ENCODE measurements at places on chromosomes 3 and 15.

DNA sequence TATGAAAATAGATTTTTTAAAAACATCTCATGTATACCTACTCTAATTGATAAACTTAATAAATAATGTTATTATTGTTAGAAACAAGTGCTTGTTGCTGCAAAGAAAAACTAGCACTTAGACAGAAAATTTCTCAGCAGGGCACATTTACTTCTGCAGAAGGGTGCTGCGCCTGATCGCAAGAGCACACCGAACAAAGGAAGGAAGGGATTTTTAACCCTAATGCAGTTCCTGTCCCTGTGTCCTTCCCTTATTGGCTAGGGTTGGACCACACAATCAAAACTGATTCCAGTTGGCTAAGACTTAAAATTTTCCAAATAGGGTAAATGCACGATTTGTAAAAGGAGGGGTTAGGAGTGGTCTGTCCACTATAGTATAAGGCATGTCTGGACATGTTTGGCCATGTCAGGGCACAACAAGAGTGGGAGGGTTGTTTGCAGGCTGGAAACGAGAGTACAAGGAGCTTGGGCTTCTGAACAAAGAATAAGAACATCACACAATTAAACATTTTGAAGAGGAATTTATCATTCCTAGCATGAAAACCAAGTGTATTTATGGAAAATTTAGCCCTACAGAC is 4.7 kb downstream of the DTWD1 start:
- DNase-seq = no peak

- no peak for DNase-seq
These were observed 70.8 kb upstream of the PSMD6 start for GRCh38 chr3:64093825-64094712.

DNA sequence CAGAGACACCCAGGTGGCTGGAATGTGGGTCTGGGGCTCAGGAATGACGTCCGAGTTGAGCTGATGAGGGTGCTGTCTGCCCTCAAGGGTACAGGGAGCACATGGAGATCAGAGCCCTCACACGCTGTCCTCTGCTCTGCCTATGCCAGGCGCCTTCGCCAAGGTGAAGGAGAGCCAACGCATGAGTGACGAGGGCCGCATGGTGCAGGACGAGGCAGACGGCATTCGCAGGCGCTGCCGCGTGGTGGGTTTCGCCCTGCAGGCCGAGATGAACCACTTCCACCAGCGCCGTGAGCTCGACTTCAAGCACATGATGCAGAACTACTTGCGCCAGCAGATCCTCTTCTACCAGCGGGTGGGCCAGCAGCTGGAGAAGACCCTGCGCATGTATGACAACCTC is 9.1 kb downstream of the SNX33 start:
- DNase-seq = no peak

GRCh38 chr15:83913034-83913632 is 259.2 kb downstream of the ADAMTSL3 start:
- no peak for DNase-seq

- DNase-seq = no peak
These were observed 330.3 kb upstream of the CTNNB1 start for GRCh38 chr3:40869013-40869412.

DNA sequence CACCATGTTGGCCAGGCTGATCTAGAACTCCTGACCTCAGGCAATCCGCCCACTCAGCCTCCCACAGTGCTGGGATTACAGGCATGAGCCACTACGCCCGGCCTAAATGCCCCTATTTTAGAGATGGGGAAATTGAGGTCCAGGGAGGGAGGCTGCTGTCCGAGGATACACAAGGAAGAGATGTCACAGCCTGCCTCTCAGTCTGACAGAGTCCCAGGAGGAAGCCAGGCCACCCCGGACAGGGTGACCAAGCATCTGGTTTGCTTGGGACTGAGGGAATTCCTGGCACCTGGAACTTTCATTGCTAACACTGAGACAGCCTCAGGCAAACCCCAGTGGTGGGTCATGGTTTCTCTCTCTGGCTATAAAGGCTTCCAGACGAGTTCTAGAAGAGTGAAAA is 30.6 kb upstream of the ADAMTS7 start:
- no peak for DNase-seq

DNA sequence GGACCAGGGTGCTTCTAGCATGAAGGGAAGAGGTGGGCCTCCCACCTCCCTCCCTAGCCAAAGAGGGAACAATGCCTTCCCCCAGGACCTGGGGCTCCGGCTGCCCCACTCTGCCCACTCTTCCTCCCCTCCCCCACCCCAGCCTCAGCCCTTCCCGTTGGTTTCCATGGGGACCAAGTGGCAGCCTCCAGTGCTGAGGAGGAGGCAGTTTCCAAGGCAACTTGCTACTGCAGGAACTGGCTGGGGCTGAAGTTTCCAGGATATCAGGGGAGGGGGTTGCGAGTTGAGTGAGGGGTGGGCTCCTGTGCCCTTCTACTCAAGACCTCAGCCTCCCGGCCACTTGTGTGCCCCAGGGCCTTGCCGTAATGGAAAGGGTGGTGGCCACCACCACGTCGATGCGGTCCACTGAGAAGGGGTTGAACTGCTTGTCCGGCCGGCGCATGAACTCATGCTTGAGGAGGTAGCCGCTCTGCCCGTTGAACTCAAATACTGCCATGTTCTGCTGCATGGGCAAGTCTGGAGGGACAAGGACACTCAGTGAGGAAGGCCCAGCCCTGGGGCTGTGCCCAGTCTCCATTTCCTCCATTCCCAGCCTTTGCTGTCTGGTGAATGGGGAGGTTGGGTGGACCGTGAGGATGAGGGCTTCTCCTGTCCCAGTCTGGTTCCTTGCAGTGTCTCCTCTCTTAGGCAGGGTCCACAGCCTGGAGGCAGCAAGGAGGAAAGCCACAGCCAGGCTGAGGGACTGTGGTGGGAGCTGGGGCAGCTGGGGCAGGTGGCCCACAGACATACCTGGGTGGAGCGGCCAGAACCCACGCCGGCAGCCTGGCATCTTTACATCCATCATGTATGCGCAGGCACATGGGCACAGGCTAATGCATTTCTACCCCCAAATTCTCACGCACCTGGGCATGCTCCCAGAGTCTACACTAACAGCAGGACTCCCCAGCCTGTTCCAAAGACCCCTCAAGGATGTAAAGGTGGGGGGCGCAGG is 11.3 kb upstream of the ANKRD63 start:
- DNase-seq = no peak

DNA sequence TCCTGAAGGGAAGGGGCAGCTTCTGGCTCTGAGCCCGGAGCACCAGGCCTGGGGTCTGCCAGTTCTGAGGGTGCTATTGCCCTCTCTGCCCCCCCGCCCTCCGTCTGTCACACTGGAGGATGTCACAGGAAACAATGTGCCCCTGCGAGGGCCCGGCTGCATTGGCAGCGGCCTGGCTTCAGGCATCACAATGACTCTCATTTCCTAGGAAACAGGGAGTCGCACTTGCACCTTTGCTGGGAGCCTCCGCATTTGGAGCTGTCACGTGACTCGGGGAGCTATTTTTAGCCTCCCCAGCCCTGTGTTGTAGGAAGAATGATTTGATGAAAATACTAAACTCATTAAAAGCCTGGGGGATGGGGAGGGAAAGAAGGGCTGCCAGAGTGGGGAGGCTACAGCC is 518.9 kb downstream of the SHQ1 start:
- DNase-seq = no peak

DNA sequence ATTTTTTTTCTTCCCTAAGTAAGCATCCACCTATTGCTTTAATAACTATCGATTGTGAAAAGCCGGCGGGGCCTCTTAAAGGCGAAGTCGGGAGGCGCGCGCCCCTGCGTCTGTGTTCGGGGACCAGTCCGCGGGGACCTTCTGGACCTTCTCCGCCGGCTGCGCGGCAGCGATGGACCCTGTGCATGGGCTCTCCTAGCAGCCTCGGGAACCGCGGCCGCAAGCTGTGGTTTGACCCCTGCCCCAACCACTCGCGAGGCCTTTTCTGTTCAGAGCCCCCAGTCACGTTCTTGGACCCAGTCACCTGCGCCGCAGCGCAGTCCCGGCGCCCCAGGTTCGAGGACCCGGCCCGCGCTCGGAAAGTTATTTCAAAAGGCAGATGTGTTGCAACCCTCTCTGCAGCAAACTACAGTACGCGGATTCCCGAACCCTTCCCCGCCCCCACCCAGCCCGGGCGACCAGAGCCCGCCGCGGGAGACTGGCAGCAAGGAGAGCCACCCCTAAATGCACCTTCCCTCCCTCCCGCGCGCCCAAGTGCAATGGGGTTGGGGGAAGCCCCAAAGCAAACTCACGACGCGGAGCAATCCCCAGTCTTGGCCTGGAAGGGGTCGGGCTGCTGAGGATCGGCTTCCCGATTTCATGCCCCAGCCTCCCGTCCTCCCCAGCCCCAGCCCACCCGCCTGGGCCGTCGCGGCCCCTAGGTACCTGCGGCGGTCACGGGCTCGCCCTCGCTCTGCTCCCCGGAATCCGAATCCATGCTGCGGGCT is 684 bp downstream of the TNFAIP8L3 start:
- no peak for DNase-seq

- peak; percentile 38 for DNase-seq
These were observed 1.7 kb downstream of the EIF4G1 start for GRCh38 chr3:184315871-184316661.

- DNase-seq = no peak
These were observed 78.5 kb downstream of the MRPL46 start for GRCh38 chr15:88388686-88389085.

DNA sequence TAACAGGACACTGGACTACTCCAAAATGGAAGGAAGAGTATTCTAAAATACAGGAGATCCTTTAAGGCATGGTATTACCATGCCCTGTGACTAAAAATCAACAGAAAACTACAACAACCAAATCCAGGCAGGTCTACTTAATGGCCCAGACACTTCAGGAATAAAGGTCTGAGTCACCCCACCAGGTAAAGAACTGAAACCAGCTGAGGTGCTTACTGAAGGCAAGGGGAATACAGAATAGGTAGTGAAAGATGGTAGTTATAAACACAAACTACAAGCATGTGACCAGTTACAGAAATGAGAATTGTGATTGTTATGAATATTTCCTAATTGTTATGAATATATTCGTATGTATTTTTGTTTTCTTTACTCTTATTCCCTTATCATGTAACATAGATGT is 13.4 kb downstream of the IFT57 start:
- DNase-seq = no peak

GRCh38 chr3:28188686-28189085 is 52.7 kb upstream of the CMC1 start:
- no peak for DNase-seq

GRCh38 chr3:184314700-184315542 is 515 bp downstream of the EIF4G1 start:
- peak; percentile 83 for DNase-seq

DNA sequence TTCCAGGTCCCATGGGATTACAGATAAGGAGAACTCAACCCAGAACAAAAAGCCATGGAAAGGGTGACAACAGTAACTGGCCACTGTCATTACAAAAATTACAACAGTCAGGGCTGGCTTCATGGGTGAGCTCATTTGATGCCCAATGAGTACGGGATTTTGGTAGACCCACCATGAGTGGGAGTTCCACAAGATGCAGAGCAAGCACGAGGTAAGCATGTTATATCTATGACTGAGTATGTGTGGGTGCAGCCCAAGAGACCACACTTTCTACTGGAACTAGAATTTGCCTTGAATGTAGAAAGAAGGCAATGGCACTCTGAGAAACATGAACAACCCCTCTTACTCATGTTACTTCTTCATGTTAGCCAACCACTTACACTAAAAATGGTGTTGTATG is 83.3 kb downstream of the IGF2BP2 start:
- no peak for DNase-seq

DNA sequence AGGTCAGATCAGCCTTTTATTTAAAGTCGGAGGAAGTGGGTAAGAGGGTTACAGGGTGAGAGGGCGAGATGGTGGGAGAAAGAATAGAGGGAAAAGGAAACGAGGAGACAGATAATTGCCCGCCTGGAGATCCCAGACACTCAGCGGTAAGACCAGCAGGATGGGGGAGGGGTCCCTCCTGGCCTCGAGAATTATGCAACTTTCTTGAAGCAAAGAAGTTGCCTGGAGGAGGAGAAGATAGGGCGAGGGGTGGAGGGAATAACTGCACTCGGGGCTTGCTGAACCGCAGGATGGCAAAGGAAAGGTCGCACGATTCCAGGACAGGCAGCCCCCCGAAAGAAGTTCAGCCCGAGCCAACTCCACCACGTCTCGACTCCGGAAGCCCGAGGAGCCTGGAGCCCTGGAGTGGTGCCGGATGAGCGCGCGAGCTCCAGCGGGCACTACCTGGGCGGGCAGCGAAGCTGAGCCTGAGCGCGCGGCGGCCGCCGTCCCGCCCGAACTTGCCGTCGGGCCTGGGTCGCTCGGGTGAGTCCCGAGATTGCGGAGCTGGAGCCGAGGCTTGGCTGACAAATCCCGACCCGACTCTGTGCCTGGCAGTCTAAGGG is 402 bp downstream of the WWTR1 start:
- no peak for DNase-seq

DNA sequence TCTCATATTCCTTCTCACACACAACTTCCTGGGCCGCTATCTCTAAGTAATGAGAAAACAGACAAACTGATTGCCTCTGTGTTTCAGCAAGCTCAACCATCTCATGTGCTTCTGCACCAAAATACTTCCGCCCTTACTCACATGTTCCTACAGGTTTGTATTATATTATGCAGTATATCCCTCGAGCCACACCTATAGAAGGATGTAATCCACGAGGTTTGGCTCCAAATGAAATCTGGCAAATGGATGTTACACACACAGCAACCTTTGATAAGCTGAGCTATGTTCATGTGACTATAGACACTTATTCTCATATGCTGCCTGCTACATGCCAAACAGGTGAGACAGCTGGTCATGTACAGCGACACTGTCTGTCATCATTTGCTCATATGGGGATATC is 22.6 kb downstream of the CCRL2 start:
- no peak for DNase-seq

- DNase-seq = no peak
These were observed 1.4 kb upstream of the CPOX start for GRCh38 chr3:98594628-98595324.

DNA sequence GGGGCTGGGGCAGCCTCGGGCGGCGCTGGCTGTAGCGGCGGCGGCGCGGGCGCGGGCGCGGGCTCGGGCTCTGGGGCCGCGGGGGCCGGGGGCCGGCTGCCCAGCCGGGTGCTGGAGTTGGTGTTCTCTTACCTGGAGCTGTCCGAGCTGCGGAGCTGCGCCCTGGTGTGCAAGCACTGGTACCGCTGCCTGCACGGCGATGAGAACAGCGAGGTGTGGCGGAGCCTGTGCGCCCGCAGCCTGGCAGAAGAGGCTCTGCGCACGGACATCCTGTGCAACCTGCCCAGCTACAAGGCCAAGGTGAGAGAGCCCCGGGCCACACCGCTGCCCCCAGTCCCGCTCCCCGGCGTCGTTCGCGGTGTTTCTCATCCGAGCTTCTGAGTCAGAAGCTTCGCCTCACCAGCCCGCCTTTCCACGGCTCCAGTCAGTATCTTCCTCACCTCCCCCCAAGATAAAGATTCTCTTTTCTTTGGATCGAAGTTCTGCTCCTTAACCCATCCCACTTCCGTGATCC is 600 bp downstream of the FBXO45 start:
- DNase-seq = peak; percentile 56

GRCh38 chr3:146191051-146191450 is 30.1 kb upstream of the PLOD2 start:
- no peak for DNase-seq

- no peak for DNase-seq
These were observed 49.3 kb downstream of the STRIT1 start for GRCh38 chr3:155244216-155244615.

All from CD4-positive, alpha-beta T cell treated with Interleukin-10 for 1 hour (primary cell).